Naive B cell (primary cell): ENCODE measurements at places on chromosomes 11 and 22.

DNA sequence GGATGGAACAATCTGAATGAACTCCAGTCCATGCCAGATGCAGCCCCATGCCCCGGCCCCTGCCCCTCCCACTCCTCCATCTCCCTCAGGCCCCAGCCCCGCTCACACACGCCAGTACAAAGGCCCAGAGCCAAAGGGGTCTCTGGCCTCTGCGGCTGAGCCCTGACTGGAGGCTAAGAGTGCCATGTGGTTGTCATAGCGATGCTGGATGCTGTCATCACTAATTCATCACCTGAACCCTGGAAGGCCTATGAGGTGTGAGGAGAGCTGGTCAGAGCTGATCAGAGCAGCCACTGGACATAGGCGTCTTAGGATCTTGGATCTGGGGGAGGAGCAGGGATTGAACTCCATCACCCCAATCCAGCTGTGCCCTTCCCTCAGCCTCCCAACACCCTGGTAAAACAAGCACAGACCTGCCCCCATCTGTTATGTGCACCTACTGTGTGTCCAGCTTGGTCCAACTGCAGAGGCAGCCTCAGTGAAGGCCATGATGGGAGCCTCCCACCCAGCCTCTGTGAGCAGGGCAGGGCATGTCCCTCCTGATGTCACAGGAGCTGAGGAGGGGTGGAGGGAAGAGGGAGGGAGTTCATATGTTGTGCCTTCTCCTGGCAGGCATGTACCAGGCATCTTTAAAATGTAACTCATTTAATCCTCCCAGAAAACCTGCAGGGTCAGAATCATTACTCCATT lies 16.7 kb downstream of the PDE2A start:
- DNase-seq, result no peak

DNA sequence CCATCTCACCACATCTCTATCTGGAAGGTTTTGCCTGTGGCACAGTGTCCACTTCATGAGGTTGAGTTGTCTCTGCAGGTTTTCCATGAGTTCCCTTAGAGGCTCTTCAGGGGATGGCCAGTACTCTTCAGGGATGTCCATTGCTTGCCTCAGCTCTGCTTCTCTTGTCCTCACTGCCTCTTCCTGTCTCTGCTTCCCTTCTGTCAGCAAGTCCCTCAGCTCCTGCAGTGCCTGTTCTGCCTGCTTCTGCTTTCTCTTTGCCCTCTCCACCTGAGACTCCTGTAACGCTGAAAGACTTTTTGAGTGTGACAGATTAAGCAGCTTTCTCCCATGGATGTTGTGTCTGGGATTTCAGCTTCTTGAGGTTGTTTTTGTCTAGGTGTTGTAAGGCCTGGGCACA lies 38.2 kb upstream of the MRPL17 start:
- DNase-seq, result no peak

DNA sequence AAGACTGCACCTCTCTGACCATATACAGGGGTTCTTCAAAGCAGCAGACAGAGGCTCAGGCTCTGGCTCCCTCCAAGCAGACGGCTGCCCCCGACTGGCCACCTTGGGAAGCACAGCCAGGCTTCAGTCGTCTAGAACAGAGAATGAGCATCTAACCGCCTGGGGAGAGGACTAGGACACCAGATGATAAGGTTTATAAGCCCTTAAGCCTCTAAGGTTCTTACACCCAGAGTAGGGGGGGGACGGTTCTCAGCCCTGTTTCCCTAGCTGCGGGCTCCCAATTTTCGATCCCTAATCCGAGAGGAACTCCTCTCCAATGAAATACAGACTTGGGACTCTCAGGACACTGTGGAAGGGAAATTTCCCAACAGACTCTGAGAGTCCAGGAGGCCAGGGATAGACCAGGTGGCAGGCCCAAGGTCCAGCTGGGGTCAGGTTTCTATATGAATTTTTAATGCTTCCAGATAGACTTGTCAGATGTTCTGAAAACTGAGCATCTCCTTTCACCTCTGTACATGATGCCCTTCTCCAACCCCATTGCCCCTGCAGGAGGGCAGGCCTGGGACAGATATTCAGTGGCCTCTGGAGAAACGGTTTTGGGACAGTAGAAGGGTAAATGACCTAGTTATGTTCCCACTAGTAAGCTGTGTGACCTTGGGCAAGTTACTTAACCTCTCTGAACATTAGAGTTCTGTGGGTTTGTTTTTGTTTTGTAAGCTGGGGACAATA lies 20.2 kb downstream of the RTN4RL2 start:
- peak; percentile 25 for DNase-seq

GRCh38 chr11:613369-613968 lies 2.3 kb downstream of the IRF7 start:
- DNase-seq, result no peak

DNA sequence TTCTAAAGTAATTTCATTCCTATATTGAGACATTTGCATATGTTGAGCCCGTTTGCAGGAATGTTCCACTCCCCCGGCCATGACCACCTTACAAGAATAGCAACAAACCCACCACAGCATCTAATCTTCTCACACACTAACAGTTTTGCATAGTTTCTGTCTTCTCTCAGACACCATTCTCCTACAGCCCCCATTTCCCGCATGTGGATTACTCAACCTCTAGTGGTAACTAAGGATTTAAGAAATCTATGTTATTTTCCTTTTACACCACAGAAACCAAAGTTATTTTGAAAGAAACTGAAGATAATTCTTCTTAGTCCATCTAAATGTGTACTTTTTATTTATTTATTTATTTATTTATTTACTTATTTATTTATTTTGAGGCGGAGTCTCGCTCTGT lies 2.3 kb downstream of the MS4A4E start:
- DNase-seq, result no peak

- no peak for DNase-seq
These were observed 41.3 kb downstream of the POLD3 start for GRCh38 chr11:74633406-74634393.

DNA sequence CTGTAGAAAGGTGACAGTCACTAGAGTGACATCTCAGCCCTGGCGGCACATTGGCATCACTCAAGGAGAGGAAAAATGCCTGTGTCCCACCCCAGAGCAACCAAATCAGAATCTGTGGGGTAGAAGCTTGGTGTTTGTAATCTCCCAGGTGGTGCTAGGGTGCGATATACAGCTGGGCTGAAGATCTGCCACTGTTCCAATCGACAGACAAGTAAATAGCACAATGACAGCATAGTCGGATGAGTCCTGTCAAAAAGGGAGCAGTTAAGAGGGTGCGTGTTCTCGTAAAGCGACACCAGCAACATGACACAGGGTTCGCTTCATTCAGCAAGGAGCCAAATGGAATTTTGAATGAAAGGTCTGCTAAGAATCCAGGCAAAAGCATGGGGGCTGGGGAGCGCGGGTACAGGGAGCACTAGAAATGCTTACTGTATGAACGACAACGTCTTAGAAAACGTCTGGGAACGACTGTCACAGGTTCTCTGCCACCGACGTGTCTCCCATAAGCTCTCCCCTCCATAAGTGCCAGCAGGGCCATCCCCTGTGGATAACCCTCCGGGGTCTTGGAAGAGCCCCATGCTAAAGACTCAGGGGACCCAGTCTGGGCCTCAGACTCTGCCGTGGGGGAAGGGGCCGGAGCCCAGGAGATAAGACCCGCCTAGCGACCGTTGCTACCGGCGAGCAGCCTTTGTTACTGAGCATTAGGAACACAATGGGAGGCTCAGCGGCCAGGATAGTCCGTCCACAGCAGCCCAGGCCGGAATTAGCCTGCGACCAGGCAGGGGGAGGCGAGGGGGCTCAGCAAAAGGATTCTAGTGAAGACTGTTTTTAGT lies 20.8 kb downstream of the ADA2 start:
- DNase-seq, result no peak

GRCh38 chr11:2579315-2580060 lies 120.3 kb downstream of the KCNQ1OT1 start:
- DNase-seq, result no peak

DNA sequence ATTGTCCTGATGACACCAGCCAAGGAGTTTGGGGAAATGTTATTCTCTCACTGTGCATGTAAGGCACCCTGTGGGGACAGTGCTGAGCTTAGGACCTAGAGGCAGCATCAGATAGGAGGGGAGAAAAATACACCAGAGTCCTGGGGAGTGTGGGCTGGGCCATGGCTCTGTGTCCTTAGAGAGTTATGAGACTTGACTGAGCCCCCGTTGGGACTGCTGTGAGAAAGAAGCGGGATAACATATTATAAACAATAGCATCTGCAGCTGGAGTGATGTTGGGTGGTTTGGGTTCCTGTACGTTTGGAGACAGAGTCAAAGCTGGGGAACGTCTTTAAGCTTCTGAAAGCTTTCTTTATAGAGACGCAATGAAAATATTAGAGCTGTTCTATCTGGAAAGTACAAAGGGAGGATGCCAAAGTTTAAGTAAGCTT lies 90.9 kb upstream of the CRTAM start:
- no peak for DNase-seq
